Caki2 (cell line): ENCODE measurements at places on chromosomes 4 and X. TPM values are rescaled to one million over a fixed set of nuclear protein-coding genes. Genes with fewer than 3 reads are reported as not detected.

Gene GPR173
- total RNA-seq = not detected in 2 replicates

GRCh38 chrX:136202889-136203288 lies 48.3 kb downstream of the MAP7D3 start:
- no peak for DNase-seq

GRCh38 chr4:174563399-174563798 lies 41.1 kb upstream of the HPGD start:
- no peak for DNase-seq

DNA sequence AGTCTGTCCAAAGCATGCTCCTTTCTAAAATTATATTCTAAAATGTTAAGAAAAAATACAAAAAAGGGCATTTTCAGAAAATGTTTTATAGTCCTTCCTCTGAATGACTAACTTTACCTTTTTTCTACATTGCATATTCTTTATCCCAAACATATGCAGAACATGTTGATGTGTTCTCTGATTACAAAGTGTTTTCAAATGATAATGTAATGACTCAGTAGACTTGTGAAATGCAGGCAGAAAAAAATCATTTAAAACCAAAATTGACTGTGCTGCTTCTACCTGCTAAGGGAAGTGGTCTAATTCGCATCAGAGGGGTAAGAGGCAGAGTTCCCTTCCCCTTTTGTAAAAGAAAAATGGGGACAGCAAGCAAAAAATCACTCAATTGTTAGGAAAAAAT lies 22.7 kb upstream of the YTHDC1 start:
- no peak for DNase-seq

Gene RAP2C
- total RNA-seq = 10.0 and 12.0 TPM in 2 replicates

Gene DDX53
- total RNA-seq = not detected in 2 replicates

Gene TAF7L
- total RNA-seq = not detected in 2 replicates

Gene NEK1
- total RNA-seq = 2.7 and 6.5 TPM in 2 replicates

Gene MAGEA8
- not detected in 2 replicates for total RNA-seq

GRCh38 chr4:15506464-15506863 lies 36.8 kb downstream of the CC2D2A start:
- DNase-seq = no peak

- no peak for DNase-seq
These were observed 24.7 kb downstream of the CUL4B start for GRCh38 chrX:120536061-120536460.

GRCh38 chrX:24899391-24899790 lies 116.4 kb downstream of the ARX start:
- DNase-seq = no peak

DNA sequence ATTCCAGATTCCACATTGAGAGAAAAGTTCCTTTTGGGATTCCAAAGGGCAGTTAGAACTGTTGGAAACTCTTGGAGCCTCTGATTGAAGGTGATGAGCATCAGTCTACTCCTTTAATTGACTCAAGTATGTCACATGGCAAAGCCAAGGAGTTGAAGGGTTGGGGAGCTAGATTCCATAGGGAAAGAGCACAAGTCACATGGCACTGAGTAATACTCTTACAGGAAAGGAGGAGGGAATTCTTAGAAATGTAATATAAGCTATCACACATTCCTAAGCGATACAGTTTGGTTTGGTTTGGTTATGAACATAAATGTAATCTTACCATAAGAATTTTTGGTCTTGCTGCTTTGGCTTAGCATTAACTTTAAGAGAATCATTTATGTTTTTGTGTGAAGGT lies 15.7 kb downstream of the SPCS3 start:
- no peak for DNase-seq

DNA sequence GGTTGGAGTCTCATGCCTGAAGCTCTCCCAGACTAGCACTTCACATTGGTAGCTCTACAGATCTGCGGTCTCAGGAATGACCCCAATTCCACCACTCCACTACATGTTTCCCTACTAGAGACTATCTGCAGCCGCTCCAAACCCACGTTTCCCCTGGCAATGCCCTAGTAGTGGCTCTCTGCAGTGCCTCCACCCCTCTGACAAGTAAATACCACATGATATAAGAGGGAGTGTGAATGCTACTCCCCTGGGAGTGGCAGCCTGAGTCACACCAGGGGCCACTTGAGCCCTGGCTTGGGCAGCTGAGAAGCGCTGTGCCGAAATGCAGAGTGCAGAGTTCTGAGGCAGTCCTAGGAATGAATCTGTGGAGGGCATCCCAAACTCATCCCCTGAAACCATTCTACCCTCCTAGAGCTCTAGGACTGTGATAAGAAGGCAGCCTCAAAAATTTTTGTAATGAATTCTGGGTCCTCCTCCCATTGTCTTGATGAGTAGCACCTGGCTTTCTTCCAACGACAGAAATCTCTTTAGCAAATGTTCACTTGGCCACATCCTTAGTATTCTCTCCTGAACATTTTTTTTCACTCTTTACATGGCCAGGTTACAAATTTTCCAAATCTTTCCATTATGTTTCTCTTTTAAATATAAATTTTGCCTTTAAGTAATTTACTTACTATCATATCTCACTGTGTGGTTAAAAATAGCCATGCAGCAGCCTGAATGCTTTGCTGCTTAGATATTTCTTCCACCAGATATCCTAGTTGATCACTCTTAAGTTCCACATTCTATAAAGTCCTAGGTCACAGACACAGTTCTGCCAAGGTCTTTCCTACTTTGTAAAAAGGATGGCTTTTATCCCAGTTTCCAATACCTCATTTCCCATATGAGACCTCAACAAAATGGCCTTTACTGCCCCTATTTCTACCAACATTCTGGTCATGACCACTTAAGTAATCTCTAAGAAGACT lies 160.2 kb upstream of the CPEB2 start:
- DNase-seq = peak; percentile 40
